ENCODE measurements at places on chromosomes 1 and 21. TPM values are rescaled to one million over a fixed set of nuclear protein-coding genes. Genes with fewer than 3 reads are reported as not detected.
A peak's percentile ranks its signal among the peaks of the same experiment; 100 is the strongest.

OR2L13 gene
- not detected for total RNA-seq

MAP10 gene
- 1.9 TPM for total RNA-seq

DNA sequence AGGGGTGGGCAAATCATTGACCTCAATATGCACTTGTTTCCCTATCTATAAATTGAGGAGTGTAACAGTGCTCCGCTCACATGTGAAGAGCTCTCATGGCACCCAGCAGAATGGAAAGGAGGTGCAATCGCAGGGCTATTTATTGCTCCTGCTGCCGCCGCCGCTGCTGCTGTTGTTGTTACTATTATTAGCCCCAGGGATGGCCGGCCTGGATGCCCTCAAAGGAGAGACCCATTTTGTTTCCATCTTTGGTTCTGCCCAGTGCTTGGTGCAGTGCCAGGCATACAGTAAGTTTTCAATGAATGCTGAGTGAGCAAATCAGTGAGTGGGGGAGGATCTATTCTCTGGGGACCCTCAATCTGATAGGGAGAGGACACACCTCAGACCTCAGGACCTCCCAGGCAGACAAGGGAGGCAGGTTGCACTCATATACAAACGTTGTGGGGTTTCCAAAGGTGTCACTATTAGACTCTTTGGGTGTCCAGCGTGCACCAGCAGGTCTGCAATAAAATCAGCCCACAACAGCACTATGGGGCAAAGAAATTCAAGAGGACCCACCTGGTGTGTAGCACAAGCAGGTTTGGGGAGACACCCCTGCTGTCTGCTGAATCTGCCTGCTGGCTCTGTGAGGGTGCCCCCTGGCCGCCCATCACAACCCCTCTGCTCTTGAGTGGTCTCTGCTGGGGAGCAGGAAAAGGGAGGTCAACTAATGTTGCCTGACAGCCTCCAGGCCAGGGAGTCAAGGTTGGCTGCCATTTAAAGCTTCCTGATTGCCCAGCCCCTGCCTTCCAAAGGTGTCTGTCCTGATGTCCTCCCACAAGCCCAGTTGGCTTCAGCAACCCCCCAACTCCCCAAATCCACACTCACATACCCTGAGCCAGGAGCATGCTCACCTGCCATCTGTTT, 136.3 kb downstream of the ACTL8 start:
- no peak for DNase-seq

DNA sequence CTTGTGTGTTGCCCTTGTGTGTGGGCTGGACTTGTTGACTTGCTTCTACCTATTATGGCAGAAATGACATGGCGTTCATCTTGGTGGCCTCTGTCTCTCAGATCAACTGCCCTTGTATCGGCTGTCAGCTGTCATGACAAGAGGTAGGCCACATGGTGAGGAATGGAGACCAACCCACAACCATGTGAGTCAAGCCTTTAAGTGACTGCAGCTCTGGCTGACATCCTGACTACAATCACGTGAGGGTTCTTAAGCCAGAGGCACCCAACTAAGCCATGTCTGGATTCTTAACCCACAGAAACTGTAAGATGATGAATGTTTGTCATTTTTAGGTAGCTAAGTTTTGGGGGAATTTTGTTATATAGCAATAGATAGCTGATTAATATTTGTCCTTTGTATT, 82.1 kb downstream of the KCND3 start:
- DNase-seq, result no peak

DNA sequence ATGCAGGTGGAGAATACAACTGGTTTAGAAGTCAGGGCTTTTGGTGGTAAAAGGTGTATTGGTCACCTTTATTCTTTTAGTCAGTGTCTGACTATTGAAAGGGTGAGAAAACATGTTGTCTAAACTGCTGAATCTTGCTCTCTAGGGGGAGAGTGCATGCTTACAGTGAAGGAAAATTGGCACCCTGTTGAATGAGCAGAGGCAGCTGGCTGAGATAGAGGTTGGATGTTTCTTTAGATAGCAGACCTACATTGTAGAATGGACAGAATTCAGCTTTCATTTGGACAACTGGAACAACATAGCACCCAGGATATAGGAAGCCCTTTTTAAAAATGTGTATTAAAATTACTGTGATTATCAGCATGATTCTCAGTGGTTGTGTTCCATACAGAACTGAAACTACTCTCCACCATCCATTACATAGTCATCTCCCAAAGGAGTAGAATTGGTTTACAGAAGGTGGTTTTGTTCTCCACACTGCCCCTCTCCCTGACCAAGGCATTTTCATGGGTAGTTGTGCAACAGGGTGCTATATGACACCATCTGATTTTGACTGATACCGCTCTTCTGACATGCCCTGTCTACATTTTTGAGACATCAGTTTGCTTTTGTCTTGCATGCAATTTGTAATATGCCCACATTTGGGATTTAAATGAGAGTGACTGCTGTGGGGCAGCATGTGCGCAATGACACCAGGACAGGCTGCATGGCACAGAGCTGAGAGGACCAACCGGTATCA, 16.2 kb downstream of the RHOU start:
- no peak for DNase-seq

DNA sequence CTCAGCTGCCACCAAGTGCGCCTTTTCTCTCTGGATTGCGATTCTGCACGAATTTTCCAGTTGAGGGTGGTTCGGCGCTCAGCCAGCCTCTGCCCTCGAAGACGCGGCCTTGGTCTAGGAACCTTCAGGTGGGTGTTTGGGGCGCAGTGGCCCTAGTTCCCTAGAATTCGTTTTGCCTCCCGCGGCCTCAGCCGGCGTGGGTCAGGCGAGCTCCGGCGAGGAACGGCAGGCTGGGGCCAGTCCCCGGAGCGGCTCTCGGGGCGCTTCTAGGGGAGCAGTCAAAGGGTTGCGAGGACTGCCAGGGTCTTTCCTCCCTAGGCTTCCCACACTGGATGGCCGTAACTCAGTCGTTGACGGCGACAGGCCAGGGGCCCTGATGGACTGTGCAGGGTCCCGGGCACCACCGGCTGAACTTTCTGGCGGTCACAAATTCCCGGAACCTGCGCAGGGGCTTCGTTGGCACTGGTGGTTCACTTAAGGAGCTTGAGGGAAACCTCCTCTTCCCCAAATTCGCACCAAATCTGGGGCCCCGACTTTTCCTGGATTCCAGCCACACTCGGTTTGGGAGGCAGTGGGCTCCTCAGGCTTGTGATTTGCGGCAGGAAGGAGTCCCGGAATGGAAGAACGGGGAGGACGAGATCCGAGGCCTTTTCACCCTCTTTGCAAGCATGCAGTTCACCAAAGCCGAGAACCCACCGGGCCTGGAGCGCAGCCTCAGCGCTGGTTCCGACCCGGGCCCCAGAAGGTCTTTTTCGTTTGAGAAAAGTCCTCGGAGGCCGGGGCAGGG, 1.2 kb downstream of the DMBX1 start:
- peak; percentile 22 for DNase-seq

DNA sequence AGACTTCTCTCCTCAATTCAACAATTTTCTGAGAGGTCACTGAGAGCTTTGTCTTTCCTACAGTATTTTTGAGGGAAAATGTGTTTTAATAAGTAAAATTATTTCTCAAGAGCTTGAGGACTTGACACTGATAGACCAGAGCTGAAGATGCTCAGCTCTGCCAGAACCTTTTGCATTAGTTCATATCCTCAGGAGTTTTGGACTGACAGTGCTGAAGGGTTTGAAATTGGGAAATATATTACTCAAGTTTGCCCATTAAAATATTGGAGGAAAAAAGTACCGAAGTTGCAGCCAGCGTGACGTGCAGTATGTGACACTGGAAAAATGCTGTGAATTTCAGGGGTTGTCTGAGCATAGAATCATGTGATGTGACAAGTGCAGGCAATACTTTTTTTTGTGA, 346.6 kb upstream of the DPYD start:
- no peak for DNase-seq

DNA sequence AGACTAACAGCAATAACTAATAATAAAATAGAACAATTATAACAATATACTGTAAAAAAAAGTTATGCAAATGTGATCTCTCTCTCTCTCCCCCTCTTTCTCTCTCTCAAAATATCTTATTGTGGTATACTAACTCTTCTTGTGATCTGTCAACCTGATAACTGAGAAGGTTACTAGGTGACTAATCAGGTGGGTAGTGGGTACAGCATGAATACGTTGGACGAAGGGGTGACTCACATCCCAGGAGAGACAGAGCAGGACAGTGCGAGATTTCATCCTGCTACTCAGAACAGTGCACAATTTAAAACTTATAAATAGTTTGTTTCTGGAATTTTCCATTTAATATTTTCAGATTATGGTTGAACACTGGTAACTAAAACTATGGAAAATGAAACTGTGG, 257.5 kb downstream of the LRRC40 start:
- DNase-seq, result no peak
